Activated T-helper 1 cell treated with anti-CD3 and anti-CD28 coated beads, Interleukin-12 subunit alpha, Interleukin-12 subunit beta, Interleukin-2, Interleukin-4 antibody, amounts not matched to agents 30 ng/mL and 10 ng/mL and 1 ng/mL, durations not matched to agents 14 hours and 24 hours and 36 hours (primary cell): ENCODE measurements at places on chromosomes 6 and 20. TPM values are rescaled to one million over a fixed set of nuclear protein-coding genes. Genes with fewer than 3 reads are reported as not detected.

DNA sequence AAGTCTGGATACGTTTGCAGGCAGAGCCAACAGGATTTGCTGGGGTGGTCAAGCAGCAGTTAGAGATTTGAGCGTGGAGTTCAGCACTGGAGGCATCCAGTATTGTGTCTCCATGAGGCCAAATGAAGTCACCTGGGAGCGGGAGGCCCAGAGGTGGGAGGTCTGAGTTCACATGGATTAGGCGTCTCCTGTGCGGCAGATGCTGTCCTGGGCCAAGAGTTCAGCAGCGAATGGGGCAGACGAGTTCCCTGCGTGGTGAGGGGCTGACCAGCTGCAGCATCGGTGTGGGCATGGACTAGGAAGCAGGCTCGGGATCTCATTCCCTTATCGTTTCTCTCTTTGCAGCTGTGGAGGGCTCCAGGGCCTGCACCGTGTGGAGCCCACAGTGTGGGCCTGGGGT is 66.2 kb downstream of the BCAS4 start:
- DNase-seq = no peak
- H3K27me3 ChIP-seq = no peaks in the 10 kb centered on the region
- no peak overlapping the region for H3K27ac ChIP-seq
- no peaks in the 10 kb centered on the region for H3K36me3 ChIP-seq
- H3K4me1 ChIP-seq = no peaks in the 10 kb centered on the region
- H3K4me3 ChIP-seq = no peak overlapping the region

- no peak overlapping the region for H3K27ac ChIP-seq
- no peaks in the 10 kb centered on the region for H3K4me1 ChIP-seq
- no peak for DNase-seq
- no peak overlapping the region for H3K4me3 ChIP-seq
These were observed 6.4 kb downstream of the R3HDML start for GRCh38 chr20:44343162-44343675.

The PDE10A gene
- not detected in 2 replicates for total RNA-seq

- peak within 1 kb of the TSS; percentile 84 for H3K4me3 ChIP-seq
- DNase-seq = peak; percentile 76
- peaks cover 26% of the 10 kb centered on the region for H3K4me1 ChIP-seq
- H3K27ac ChIP-seq = peak within 1 kb of the TSS; percentile 64
These were observed at the start of gene GMPR for GRCh38 chr6:16238057-16238962. Gene GMPR, plus strand, starts transcription at chr6:16238587. Its CDS starts 107 bp downstream, at chr6:16238694.

- H3K27ac ChIP-seq = no peak overlapping the region
- no peaks in the 10 kb centered on the region for H3K4me1 ChIP-seq
- no peaks in the 10 kb centered on the region for H3K36me3 ChIP-seq
- H3K4me3 ChIP-seq = no peak overlapping the region
- no peak for DNase-seq
These were observed 30.7 kb downstream of the CBLN4 start for GRCh38 chr20:55974491-55975202.

GRCh38 chr6:106110164-106110826 is 24.2 kb downstream of the PRDM1 start:
- no peak for DNase-seq
- no peak overlapping the region for H3K4me3 ChIP-seq

DNA sequence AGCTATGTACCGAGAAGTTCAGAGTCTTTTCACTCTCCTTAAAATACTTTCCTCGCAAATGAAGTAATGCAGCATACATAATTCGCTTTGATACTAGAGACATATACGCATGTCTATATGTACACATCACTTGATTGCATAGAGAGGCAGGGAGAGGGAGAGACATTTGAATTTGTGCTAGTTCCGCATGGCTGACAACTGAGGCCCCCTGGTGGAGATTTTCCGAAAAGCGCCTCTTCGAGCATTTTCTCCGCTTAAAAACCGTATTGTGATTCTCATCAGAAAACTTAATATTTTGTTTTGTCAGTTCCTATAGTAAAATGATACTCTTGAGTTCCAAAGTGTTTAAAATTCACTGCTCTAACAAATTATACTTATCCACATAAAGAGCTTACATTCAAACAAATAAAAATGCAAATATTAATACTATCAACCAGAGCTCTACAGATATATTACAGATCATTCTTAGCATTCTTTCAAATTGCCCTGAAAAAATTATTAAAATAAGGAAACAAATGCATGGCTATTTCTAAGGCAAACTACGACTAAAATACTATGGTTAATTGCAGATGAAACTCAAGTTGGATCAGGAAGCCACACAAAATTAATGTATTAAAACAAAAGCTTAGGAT is 637 bp downstream of the MYLK4 start:
- H3K27ac ChIP-seq = no peak overlapping the region
- DNase-seq = peak; percentile 42
- no peak overlapping the region for H3K4me3 ChIP-seq
- H3K4me1 ChIP-seq = peaks cover 4% of the 10 kb centered on the region
- H3K27me3 ChIP-seq = peaks cover 46% of the 10 kb centered on the region

GRCh38 chr20:54744097-54744496 is 268.7 kb downstream of the DOK5 start:
- H3K36me3 ChIP-seq = no peaks in the 10 kb centered on the region
- H3K27me3 ChIP-seq = no peaks in the 10 kb centered on the region
- no peak overlapping the region for H3K4me3 ChIP-seq
- H3K27ac ChIP-seq = no peak overlapping the region

- H3K27me3 ChIP-seq = no peaks in the 10 kb centered on the region
- H3K36me3 ChIP-seq = peaks cover 49% of the 10 kb centered on the region
- DNase-seq = no peak
These were observed 31.3 kb downstream of the TTI1 start for GRCh38 chr20:38001981-38002380.

DNA sequence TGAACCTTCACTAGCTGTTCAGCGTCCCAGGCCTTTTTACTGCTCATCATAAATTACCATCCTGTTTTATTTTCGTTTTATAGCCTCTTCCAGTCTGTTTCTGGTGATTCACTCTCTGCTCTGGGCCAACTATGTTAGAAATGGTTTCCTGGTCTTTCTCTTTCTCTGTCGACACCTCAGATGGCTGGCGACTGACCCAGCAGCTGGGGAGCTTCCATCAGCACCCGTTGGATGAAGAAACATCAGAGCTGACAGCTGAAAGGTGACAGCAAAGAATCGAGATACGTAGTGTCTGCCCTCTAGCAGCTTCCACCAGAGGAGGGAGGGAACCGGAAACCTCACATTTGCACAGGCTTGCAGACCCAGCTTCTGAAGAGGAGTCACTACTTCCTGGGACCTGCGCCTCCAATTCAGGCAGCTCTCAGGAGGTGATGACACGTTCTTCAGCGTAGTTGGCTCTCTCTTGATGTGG is 82.9 kb upstream of the MLN start:
- H3K36me3 ChIP-seq = no peaks in the 10 kb centered on the region
- peak overlapping the region; percentile 61 for H3K27ac ChIP-seq
- DNase-seq = peak; percentile 28
- peaks cover 18% of the 10 kb centered on the region for H3K4me1 ChIP-seq
- peaks cover 13% of the 10 kb centered on the region for H3K27me3 ChIP-seq
- H3K4me3 ChIP-seq = no peak overlapping the region

GRCh38 chr6:9224539-9224938 is 789.2 kb upstream of the SLC35B3 start:
- H3K4me1 ChIP-seq = no peaks in the 10 kb centered on the region
- H3K27ac ChIP-seq = no peak overlapping the region
- no peaks in the 10 kb centered on the region for H3K27me3 ChIP-seq
- DNase-seq = no peak
- no peaks in the 10 kb centered on the region for H3K36me3 ChIP-seq
- no peak overlapping the region for H3K4me3 ChIP-seq

The OR11A1 gene
- total RNA-seq = not detected in 2 replicates

- no peaks in the 10 kb centered on the region for H3K27me3 ChIP-seq
- H3K4me3 ChIP-seq = peak overlapping the region; percentile 83
- peaks cover 83% of the 10 kb centered on the region for H3K4me1 ChIP-seq
- peak overlapping the region; percentile 86 for H3K27ac ChIP-seq
- peak; percentile 26 for DNase-seq
These were observed 10.9 kb downstream of the ZNF217 start for GRCh38 chr20:53582574-53583351.

DNA sequence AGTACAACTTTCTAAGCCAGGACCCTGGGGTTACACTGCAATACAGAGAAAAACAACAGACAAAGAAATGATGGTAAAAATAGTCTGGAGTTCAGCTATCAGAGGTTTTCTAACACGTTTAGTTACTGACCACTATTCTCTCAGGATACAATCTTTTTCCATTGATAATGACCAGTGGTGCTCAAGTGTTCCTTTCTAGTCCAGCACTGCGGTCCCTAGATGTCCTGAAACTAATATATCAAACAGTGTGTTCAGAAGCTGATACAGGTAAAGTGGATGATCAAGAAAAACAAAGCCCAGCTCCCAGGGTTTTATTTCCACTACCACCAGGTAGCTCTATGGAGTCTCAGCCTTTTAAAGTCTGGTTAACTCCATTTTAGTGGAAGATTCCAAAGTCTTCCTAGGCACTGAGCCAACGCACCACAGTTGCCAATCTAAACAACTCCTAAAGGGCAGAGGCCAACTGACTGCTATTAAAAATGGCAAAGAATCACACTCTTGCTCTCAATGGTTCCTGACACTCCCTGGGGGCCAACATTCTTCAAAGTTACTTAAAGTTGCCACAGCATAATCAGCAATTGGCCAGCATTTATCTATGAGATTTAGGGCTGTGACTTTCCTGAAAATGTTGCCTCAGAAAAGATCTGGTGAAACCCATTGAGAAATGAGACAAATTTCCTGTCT is 38.2 kb downstream of the DZANK1 start:
- H3K27ac ChIP-seq = no peak overlapping the region
- no peaks in the 10 kb centered on the region for H3K4me1 ChIP-seq
- no peaks in the 10 kb centered on the region for H3K27me3 ChIP-seq
- H3K4me3 ChIP-seq = no peak overlapping the region

DNA sequence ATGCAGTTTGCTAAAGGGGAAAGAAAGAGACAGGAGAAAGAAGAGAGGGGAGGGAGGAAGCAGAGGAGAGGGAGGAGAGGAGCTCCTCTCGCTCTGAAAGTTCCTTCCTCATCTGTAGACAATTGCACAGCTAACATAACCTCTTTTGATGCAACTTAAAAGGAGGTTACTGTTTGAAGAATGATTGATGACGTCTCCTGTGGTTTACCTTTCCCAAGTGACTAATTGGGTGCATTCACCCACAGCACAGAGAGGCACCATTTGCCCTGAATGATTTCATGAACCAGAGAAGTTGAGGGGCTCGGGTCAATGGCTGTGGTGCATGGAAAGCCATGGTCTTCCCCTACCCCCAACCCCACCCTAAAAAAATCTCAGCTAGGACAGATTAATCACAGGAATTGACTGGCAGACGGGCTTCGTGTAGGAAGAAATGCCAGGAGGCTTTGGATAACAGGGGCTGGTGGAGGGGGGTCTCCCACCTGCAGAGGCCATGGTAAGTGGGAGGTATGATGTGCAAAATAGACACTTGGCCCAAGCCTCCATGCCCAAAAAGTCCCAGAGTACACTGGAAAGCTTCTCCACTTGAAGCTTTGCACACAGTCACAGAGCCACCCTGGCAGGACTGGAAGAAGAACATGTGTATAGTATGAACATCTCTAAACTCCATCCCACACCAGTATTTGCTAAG is 213.7 kb downstream of the ANKRD60 start:
- H3K27me3 ChIP-seq = peaks cover 3% of the 10 kb centered on the region
- DNase-seq = no peak
- peaks cover 9% of the 10 kb centered on the region for H3K4me1 ChIP-seq
- no peaks in the 10 kb centered on the region for H3K36me3 ChIP-seq
- H3K4me3 ChIP-seq = no peak overlapping the region

- peaks cover 28% of the 10 kb centered on the region for H3K4me1 ChIP-seq
- H3K27me3 ChIP-seq = no peaks in the 10 kb centered on the region
- H3K36me3 ChIP-seq = no peaks in the 10 kb centered on the region
- H3K4me3 ChIP-seq = peak overlapping the region; percentile 90
These were observed 881 bp upstream of the AIG1 start for GRCh38 chr6:143059663-143060353.

DNA sequence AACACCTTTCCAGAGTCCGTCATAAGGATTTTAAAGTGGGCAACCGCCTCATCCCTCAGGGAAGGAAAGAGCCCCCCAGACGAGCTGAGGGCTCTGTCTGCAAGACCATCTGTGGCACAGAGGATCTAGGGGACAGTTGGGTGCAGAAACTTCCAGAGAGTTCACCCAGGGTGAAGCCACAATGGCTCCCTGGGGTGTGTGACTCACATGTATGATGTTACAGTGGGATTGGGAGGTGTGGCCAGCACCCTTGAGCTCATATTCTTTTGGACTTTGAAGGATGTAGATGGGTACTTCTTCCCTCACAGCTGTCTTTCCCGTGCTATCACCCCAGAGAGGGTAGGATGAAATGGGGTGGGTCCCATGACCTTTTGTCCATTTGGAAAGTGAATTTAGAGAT is 95.5 kb downstream of the NCR2 start:
- no peak overlapping the region for H3K27ac ChIP-seq
- H3K27me3 ChIP-seq = peaks cover 35% of the 10 kb centered on the region
- DNase-seq = no peak
- no peaks in the 10 kb centered on the region for H3K36me3 ChIP-seq
- H3K4me1 ChIP-seq = peaks cover 16% of the 10 kb centered on the region
- H3K4me3 ChIP-seq = no peak overlapping the region

DNA sequence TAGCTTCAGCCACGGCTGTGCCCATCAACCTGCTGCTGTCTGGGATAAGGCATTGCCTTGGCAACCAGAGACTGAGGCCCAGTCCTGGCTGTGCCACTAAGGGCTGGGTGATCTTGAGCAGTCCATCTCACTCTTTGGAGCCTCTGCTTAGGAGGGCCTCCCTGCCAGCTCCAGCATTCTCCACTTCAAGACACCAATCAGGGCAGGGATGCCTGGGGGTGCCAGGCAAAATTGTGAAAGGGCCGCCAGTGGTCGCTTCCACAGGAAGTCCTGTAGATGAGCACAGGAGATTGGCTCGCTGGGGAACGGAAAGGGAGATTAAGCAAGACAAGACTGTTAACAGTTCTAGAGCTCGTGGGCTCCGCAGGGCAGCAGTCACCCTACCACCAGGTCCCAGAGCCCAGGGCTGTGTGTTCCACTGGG is at the start of gene RAB44:
Gene RAB44 (plus strand): TSS at position 346 of the 423 bp plus-strand sequence. CDS start 6,410 bp downstream, outside the sequence.
- H3K4me3 ChIP-seq = no peak within 1 kb of the TSS
- peak within 1 kb of the TSS; percentile 63 for H3K27ac ChIP-seq
- no peaks in the 10 kb centered on the region for H3K27me3 ChIP-seq

- no peak overlapping the region for H3K4me3 ChIP-seq
- H3K27ac ChIP-seq = peak overlapping the region; percentile 86
- peaks cover 53% of the 10 kb centered on the region for H3K36me3 ChIP-seq
- no peaks in the 10 kb centered on the region for H3K27me3 ChIP-seq
- peaks cover 28% of the 10 kb centered on the region for H3K4me1 ChIP-seq
- no peak for DNase-seq
These were observed 8.3 kb downstream of the CD109 start for GRCh38 chr6:73704260-73704659.

- no peak overlapping the region for H3K4me3 ChIP-seq
- no peaks in the 10 kb centered on the region for H3K36me3 ChIP-seq
- no peak for DNase-seq
- H3K27me3 ChIP-seq = no peaks in the 10 kb centered on the region
- H3K27ac ChIP-seq = no peak overlapping the region
These were observed 1296.6 kb downstream of the EPHA7 start for GRCh38 chr6:92122746-92123145.

The AIF1 gene
- 55.5 and 61.5 TPM in 2 replicates for total RNA-seq

The PROKR2 gene
- total RNA-seq = not detected in 2 replicates

The SYCP2 gene
- 4.8 and 5.1 TPM in 2 replicates for total RNA-seq

- no peak overlapping the region for H3K4me3 ChIP-seq
- H3K4me1 ChIP-seq = no peaks in the 10 kb centered on the region
- H3K27me3 ChIP-seq = peaks cover 4% of the 10 kb centered on the region
- no peaks in the 10 kb centered on the region for H3K36me3 ChIP-seq
These were observed 322.5 kb downstream of the HACE1 start for GRCh38 chr6:104537180-104537579.
